ENCODE measurements at places on chromosomes 2 and 18.

DNA sequence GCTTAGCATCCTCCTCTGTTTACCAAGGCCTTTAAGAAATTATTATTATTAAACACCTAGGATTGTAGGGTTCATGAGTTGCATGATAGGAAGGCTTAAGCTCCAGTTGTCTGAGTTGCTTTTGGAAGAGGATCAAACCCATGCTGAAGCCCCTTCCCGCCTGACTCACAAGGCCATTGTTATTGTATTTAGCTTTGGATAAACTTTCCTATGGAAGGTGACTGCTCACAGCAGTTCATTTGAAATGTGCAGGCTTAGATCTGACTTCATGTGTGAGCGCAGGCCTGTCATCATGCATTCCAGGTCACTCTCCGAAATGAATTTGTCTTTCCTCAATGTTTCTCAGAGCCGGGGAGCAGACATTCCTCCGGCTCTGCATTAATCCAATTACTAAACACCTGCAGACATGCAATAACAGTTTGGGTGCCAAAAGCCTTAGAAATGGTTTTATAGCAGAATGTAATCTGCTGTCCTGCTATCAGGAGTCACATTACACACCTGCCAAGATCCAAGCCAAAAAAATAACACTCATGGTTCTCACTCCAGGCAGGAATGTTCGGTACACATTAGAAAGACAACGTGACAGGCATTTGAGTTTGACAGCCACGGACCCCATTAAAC lies 119.9 kb downstream of the OSR1 start:
- no peak for DNase-seq

- DNase-seq: no peak
Observed at GRCh38 chr2:230748087-230748486, 35.4 kb downstream of the CAB39 start.

GRCh38 chr2:36697424-36698066 lies 1.0 kb downstream of the VIT start:
- no peak for DNase-seq

GRCh38 chr2:25894135-25894830 lies 16.0 kb upstream of the ASXL2 start:
- DNase-seq: no peak

GRCh38 chr2:70212298-70212932 lies 21.6 kb upstream of the C2orf42 start:
- DNase-seq: no peak

DNA sequence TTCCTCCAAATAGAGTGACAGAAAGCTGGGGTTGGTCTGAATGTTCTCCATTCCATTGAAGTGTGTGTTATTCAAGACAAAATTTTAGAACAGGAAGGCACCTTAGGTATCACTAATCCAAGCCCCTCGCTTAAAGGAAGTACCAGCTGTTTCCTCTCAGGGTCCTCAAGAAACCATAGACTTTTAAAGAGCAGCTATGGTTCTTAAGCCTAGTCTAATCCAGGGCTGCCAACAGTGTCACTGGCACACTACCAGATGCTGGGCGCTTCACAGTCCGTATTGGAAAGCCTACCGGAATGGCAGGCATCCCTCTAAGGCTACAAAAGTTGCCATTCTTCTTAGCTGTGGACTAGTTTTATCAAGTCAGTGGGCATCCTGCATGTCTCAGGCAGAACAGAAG lies 1.9 kb downstream of the NEMP2 start:
- no peak for DNase-seq

- no peak for DNase-seq
Observed at GRCh38 chr18:35141077-35141476, 99.8 kb upstream of the ZNF397 start.

GRCh38 chr2:183255411-183255810 lies 131.2 kb downstream of the NUP35 start:
- no peak for DNase-seq

DNA sequence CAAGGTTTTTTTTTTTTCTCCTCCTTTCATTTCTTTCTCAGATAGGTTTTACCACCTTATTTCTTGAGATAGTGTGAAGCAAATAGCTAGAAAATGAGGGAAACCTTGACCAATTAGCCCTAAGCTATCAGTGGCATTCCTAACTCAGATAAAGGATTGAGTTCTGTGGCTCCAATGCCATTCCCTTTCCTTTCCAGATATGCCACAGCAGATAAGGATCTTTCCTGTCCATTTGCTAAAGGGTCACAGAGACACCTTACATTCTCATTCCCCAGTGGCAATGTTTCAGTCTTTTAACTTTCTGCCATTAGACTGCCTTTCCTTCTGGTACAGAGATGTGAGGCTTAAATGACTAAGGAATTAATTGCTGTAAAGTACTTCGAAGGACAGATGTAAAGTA lies 81.7 kb downstream of the MGAT5 start:
- DNase-seq: no peak

DNA sequence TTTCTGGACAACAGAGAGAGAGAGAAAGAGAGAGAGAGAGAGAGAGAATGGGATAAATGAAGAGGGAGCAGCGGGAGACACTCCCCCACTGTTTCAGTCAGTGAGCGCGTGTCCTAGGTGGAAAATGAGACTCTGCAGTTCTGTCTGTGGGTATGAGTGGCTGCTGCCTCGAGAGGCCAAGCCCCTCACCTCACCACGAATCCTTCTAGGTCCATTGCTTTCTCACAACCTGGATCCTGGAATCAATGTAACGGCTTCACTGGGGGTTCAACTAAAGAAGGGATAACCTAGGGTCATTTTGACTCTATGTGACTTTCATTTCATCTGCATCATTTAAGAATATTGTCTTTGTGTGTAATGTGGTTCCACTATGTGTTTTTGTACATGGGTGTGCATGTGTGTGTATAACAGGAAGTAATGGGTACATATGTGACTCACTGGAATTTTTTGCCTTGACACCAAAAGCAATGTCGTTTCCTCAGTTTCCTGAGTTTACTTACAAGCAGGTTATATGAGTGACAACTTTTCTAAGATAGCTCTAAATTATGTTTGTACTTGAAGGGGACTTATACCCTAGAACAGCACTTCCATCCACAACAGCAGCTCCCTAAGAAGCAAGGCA lies 221.4 kb upstream of the TRIB2 start:
- no peak for DNase-seq
